Stimulated activated CD4-positive, alpha-beta T cell treated with anti-CD3 and anti-CD28 coated beads, Interleukin-12 subunit alpha, Interleukin-12 subunit beta, amount 100 ng/mL, for 24 hours (primary cell): ENCODE measurements at places on chromosomes 12 and 14.

GRCh38 chr12:102423462-102423861, 56.9 kb downstream of the IGF1 start:
- no peak for DNase-seq

DNA sequence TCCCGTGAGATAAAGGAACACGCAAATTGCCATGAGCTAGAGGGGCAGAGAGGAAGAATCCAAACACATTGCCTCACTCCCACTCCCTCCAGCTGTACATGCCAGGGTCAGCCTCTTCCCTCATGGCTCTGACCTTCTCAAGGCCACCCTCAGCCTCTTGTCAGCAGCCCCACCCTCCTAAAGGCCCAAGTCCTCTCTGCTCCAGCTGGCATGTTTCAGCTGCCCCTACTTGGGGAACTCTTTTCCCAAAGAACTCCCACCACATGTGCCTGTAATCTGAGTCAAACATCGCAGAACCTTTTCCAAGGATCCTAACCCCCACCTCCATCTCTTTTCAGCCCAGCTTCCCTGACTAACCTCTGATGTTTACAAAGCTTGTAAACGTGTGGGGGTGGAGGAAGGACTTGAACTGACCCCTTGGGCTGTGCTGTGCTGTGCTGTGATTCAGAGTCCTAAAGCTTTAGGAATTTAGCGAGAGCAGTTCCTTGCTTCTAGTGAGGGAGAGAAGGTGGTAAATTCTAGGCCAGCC, 7.3 kb upstream of the CACNB3 start:
- DNase-seq, result no peak

DNA sequence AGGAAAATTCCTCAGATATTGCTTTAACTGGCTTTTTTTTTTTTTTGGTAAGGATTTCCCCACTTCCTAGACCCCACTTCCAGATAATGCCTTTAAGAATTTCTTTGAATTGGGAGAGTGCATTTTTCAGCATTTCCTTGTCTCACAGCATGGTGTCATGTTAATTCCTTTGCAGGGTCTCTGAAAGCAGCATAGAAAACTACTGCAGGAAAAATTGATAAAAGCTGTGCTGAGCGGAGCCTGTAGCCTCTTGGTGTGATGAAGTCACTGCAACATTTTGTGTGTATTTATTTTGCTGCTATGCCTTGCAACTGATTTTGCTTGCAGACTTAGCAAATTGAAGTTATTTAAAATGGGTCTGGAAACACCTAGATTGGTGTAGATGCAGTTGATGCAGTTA, 2.7 kb downstream of the ANO4 start:
- no peak for DNase-seq

- DNase-seq, result no peak
Measured at GRCh38 chr12:26692407-26692806, 140.6 kb downstream of the ITPR2 start.

- no peak for DNase-seq
Measured at GRCh38 chr12:22262309-22262708, 72.2 kb downstream of the ST8SIA1 start.

DNA sequence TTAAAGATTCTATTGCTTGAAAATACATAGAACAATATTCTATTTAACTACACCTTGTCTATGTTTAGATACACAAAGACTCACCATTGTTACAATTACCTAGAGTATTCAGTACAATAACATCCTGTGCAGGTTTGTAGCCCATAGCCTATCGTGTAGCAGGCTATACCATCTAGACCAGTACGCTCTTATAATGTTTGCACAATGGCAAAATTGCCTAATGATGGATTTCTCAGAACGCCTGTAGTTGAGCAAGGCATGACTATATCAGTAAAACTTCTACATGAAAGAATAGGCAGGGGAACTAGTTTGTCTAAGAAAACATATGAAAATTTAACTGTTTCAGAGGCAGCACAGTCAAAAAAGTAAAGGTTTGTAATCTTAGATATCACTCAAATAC, 375.9 kb downstream of the DAD1 start:
- no peak for DNase-seq

DNA sequence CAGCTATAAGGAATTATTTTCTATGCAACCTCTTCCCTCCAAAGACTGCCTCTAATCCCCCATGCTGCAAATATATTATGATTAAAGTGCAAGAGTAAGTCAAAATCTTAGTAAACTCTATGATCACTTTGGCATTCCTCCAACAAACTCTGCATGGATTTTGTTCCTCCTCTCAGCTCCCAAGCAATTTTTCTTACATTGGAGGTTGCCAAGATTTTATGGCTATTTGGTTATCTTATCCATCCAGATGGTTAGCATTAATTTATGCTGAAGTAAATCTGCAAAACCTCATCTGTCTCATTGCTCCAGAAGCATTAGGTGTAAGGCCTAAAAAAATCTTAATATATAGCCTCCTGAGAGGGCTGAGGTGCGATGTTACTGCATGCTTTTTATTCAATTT, 228.1 kb downstream of the CHST11 start:
- DNase-seq, result no peak

- no peak for DNase-seq
Measured at GRCh38 chr12:9796346-9796745, 30.9 kb upstream of the KLRF1 start.

DNA sequence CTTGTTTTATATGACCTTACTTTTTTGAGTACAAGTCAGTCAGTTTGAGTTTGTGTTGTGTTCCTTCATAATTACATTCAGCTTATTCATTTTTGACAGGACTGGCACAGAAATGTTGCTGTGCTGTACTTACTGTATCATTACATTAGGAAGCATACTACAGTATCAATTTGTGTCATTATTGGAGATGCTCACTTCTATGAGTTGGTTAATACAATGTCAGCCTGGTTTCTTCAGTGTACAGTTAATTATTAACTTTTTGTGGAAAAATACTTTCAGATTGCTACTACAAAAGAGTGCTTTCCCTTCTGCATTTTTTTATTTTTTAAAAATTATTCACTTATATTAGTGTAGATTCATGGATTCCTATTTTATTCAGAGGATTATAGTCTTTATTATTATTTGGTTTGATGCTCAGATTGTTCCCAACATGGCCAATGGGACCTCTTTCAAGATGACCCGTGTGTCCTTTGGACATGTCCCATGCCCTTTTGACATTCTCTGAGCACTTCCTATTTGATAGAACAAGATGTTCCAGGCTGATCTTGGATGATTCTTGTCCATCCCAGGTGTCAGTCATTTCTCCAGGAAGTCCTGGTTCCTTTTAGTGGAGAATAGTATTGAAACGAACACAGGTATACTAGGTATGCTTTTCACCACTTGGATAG, 66.6 kb downstream of the MON2 start:
- DNase-seq, result no peak

GRCh38 chr14:34029921-34030334, 79.1 kb upstream of the EGLN3 start:
- DNase-seq, result no peak

DNA sequence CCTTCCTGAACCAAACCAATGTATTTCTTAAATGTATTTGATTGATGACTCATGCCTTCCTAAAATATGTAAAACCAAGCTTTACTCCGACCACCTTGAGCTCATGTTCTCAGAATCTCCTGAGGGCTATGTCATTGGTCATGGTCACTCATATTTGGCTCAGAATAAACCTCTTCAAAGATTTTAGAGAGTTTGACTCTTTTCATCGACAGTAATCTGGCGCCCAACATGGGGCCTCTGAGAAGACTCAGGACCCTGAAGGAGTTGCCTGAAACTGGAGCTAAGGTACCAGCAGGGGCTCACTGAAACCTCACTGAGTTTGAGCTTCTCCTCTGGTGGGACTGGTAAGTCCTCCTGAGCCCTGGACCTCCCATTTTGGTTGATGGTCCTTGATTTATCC, 17.2 kb upstream of the PSMC1 start:
- no peak for DNase-seq
